Ovary (tissue), 10 donors: ENCODE measurements at places on chromosomes 12 and 14. TPM values are rescaled to one million over a fixed set of nuclear protein-coding genes. Genes with fewer than 3 reads are reported as not detected.

SLC6A12 gene
- polyA plus RNA-seq = 0.46 TPM

LYZ gene
- 24.6 TPM for polyA plus RNA-seq

CD163 gene
- polyA plus RNA-seq = 33.5 TPM

DNA sequence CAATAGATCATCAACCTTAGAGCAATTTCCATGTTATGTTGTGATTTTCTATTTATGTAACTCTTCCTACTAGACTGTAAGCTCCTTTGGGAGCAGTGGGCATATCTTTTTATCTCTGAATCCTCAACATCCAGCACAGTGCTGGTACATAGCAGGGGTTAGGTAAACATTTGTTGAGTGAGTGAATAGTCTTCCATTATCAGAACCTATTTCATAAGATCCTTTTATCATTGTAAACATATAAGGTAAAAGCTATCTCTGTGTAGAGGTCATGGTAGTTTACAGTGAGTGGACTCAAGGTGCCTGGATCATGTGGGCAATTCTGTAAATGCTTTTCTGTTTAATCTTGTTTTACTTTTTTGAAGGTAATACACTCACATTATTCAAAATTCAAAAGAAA lies 15.1 kb downstream of the FKBP11 start:
- DNase-seq = no peak

- no peak for DNase-seq
These were observed 22.5 kb downstream of the MAP3K12 start for GRCh38 chr12:53476769-53477209.

GRCh38 chr14:71487941-71488340 lies 444.3 kb upstream of the RGS6 start:
- no peak for DNase-seq

- no peak for DNase-seq
These were observed 6.1 kb upstream of the BDKRB2 start for GRCh38 chr14:96198430-96199130.

DNA sequence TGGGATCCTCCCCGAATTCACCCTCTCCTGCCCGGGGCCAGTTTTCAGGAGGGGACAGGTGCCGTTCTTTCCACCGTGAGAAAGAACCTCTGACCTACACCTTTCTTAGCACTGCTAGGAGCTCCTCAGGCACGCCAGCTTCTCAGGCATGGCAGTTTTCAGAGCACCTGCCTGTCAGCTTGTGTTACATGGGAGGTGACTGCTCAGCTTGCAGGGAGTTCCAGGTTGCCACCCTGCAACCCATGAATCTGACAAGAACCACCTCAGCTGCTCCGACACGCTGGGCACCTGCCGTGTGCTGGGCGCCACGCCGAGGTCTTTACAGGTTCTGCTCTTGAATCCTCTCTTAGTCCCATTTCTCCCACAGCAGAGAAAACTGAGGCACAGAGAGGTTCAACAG lies 12.9 kb downstream of the BRI3BP start:
- no peak for DNase-seq

DNA sequence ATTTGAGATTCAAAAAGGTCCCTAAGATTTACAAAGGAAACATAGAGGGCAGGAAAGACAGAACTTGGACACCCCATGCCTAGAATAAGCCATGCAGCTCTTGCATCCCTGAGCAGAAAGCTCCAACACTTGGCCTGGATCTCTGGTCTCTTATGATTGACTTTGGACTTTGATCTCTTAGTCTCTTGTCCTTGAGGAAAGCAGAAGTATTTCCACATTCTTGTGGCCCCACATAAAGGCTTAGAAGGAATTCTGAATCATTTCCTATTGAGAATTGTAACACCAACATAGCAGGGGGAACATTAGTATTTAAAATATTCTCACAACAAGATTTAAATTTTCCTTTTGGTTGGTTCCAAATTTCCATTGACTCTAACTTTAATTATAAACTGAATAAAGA lies 283.7 kb upstream of the PRKD1 start:
- DNase-seq = no peak

DNA sequence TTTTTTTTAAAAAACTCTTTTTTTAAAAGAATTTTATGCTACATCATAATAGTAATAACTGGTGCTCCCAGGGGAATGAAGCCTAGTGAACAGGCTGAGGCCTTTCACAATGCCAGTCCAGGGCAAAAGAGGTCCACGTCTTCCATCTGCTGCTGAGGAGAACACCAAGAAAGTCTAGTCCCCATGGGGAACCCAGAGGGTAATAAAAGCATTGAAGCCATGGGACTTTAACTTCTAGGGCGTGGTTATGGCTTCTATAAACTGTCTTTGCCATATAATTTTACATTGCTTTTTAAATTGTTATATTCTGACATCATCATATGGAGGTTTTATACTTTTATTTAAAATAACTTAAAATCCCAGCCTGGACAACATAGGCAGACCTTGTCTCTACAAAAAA lies 64.3 kb downstream of the SLC16A7 start:
- DNase-seq = no peak

DNA sequence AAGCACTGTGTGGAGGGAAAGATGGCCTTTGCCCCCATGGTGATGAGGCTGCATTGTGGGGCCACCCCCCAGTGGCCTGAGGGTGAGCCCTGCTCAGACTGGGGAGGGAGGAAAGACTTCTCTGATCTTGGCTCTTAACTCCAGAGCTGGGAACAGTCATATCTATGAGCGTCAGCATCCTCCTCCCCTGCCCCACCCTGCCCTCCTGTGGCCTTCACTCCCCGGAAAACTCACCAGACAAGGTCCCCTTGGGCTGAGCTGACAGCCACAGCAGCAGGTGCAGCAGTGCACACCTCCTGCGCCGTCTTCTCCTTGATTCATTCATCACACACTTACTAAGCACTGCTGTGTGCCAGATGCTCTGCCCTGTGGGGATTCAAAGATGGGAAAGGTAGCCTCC lies 98.8 kb downstream of the B4GALNT3 start:
- DNase-seq = no peak

DNA sequence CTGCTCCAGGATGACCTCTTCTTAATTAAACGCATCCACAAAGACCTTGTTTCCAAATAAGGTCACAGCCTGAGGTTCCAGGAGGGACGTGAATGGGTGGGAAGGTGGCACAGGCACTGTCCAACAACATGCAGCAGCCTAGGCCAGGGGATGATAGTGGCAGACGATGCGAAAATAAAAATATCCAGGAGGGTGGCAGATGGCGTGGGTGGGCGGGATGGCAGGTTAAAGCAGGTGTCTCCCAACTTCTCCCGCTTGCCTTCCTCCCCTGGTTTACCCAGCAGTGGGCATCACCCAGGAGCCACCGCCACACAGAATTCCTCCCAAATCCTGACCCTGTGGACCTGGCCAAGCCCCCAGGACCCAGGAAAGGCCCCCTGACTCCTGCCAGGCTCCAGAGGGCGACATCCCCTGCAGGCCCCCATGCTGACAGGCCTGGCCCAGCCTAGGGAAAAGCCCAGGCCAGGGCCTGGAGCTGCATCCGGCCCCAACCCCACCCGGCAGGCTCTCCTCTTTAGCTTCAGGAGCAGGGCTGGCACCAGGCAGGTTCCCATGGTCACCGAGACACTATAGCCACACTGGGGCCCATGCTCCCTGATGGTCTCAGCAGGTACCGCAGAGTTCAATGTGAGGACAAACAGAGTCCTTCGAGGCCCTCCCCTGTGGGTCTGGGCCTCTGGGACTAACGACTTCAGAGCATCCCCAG lies 9.7 kb downstream of the NCOR2 start:
- DNase-seq = no peak
